Foreskin keratinocyte (primary cell): ENCODE measurements at places on chromosomes 1 and 21. TPM values are rescaled to one million over a fixed set of nuclear protein-coding genes. Genes with fewer than 3 reads are reported as not detected.

The FCRLA gene
- total RNA-seq: 0.53 and 0.58 TPM in 2 replicates

The ZNF697 gene
- 6.7 and 7.7 TPM in 2 replicates for total RNA-seq

The FAM163A gene
- total RNA-seq: not detected in 2 replicates

The ZBTB7B gene
- 26.2 and 32.8 TPM in 2 replicates for total RNA-seq

The ERICH3 gene
- total RNA-seq: not detected in 2 replicates

The LCA5L gene
- total RNA-seq: 0.42 and 0.61 TPM in 2 replicates

The IGSF3 gene
- 30.3 and 31.3 TPM in 2 replicates for total RNA-seq

The CCDC190 gene
- not detected in 2 replicates for total RNA-seq

The CYP4A11 gene
- total RNA-seq: not detected in 2 replicates

The LCE3E gene
- 2.0 and 2.8 TPM in 2 replicates for total RNA-seq

The ATP6V1G3 gene
- not detected in 2 replicates for total RNA-seq

The SFN gene
- total RNA-seq: 2,642 and 2,753 TPM in 2 replicates

The SPATC1L gene
- 7.8 and 8.9 TPM in 2 replicates for total RNA-seq

The F13B gene
- total RNA-seq: not detected in 2 replicates

The RHBDL2 gene
- 6.3 and 10.6 TPM in 2 replicates for total RNA-seq

The EPHA8 gene
- total RNA-seq: not detected in 2 replicates

The KRTAP21-2 gene
- not detected in 2 replicates for total RNA-seq

The SF3B4 gene
- 53.7 and 54.5 TPM in 2 replicates for total RNA-seq

The HSPA6 gene
- total RNA-seq: 0.28 and 0.37 TPM in 2 replicates

The HRNR gene
- not detected in 2 replicates for total RNA-seq

The KISS1 gene
- total RNA-seq: not detected in 2 replicates

The OR2G2 gene
- not detected in 2 replicates for total RNA-seq

The CHD5 gene
- 0.04 and 0.10 TPM in 2 replicates for total RNA-seq

The CR1L gene
- not detected in 2 replicates for total RNA-seq
